Fibroblast of lung (primary cell): ENCODE measurements at places on chromosomes 12 and 14. TPM values are rescaled to one million over a fixed set of nuclear protein-coding genes. Genes with fewer than 3 reads are reported as not detected.

OTOGL gene
- 0.08 and 0.15 TPM in 2 replicates for polyA plus RNA-seq

BICDL1 gene
- polyA plus RNA-seq, result not detected in 2 replicates

BCL11B gene
- polyA plus RNA-seq, result not detected in 2 replicates

DBX2 gene
- polyA plus RNA-seq, result not detected in 2 replicates

CAPS2 gene
- polyA plus RNA-seq, result 2.4 and 3.5 TPM in 2 replicates

TMPRSS12 gene
- polyA plus RNA-seq, result not detected in 2 replicates

SYNDIG1L gene
- not detected in 2 replicates for polyA plus RNA-seq

GLIPR1L1 gene
- not detected in 2 replicates for polyA plus RNA-seq

BCAT1 gene
- 27.8 and 31.9 TPM in 2 replicates for polyA plus RNA-seq

TPI1 gene
- 1,617 and 1,654 TPM in 2 replicates for polyA plus RNA-seq

- peaks cover 6% of the 10 kb centered on the region for H3K4me1 ChIP-seq
- DNase-seq, result peak; percentile 63
- no peak overlapping the region for H3K27ac ChIP-seq
- H3K4me3 ChIP-seq, result no peak overlapping the region
- H3K27me3 ChIP-seq, result no peaks in the 10 kb centered on the region
Observed at GRCh38 chr14:51823706-51824105, 36.7 kb upstream of the GNG2 start.

GRCh38 chr12:94650143-94651056, at the start of gene TMCC3:
TMCC3 (minus strand) TSS chr12:94650557; CDS start chr12:94650430, 127 bp downstream.
- no peak within 1 kb of the TSS for H3K27ac ChIP-seq
- H3K27me3 ChIP-seq, result peaks cover 5% of the 10 kb centered on the region
- H3K4me1 ChIP-seq, result no peaks in the 10 kb centered on the region
- H3K36me3 ChIP-seq, result no peaks in the 10 kb centered on the region
- peak; percentile 45 for DNase-seq

GRCh38 chr14:36517242-36518030, 2.6 kb downstream of the NKX2-1 start:
- H3K4me1 ChIP-seq, result no peaks in the 10 kb centered on the region
- H3K27ac ChIP-seq, result no peak overlapping the region
- no peak for DNase-seq
- no peak overlapping the region for H3K4me3 ChIP-seq
- H3K27me3 ChIP-seq, result peaks cover 81% of the 10 kb centered on the region

DNA sequence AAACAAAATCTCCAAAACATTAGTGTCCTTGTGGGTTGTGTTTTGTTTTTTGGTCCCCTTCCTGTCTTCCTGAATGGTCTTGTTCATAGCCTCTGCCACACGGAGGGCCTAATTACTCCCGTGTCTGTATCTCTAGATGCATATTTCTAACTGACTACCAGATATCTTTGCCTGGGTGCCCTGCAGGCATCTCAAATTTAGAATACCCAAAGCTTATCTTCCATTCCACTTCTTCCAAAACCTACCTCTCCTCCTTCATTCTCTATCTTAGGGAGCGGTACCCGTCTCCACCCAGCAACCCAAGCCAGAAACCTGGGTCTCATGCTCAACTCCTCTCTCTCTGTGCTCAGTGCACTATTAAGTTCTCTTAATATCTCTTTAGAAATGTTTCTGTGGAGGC, 10.9 kb upstream of the METAP2 start:
- DNase-seq, result no peak
- H3K27ac ChIP-seq, result no peak overlapping the region
- no peaks in the 10 kb centered on the region for H3K27me3 ChIP-seq
- no peaks in the 10 kb centered on the region for H3K36me3 ChIP-seq

GRCh38 chr12:6954316-6955107, 3.4 kb downstream of the PTPN6 start:
- no peak for DNase-seq
- no peaks in the 10 kb centered on the region for H3K4me1 ChIP-seq
- H3K4me3 ChIP-seq, result no peak overlapping the region

GRCh38 chr14:33674927-33675326, 275.9 kb downstream of the EGLN3 start:
- H3K4me3 ChIP-seq, result no peak overlapping the region
- no peaks in the 10 kb centered on the region for H3K4me1 ChIP-seq
- no peaks in the 10 kb centered on the region for H3K36me3 ChIP-seq
- H3K27me3 ChIP-seq, result no peaks in the 10 kb centered on the region

DNA sequence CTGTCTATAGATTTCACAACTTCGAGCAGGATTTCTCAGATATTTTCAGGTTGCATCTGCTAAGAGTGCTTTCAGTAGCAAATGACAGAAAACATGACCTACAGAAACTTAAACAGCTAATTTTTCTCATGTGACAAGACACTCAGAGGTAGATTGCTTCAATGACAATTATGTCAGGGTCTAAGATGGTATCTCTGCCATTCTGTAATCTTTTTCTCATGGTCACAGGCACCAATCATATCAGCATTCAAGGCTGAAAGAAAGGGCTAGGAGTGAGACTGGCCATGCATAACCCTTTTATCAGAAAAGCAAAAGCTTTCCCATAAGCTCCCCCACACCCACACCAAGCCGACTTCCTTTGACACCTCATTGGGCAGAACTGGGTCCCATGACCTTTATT, 450.5 kb upstream of the FAR2 start:
- no peak overlapping the region for H3K4me3 ChIP-seq
- no peak for DNase-seq
- H3K27ac ChIP-seq, result no peak overlapping the region
- no peaks in the 10 kb centered on the region for H3K27me3 ChIP-seq
- no peaks in the 10 kb centered on the region for H3K36me3 ChIP-seq
- H3K4me1 ChIP-seq, result no peaks in the 10 kb centered on the region

GRCh38 chr14:85250414-85251189, 279.3 kb upstream of the FLRT2 start:
- no peak overlapping the region for H3K4me3 ChIP-seq
- H3K4me1 ChIP-seq, result no peaks in the 10 kb centered on the region
- no peaks in the 10 kb centered on the region for H3K36me3 ChIP-seq

DNA sequence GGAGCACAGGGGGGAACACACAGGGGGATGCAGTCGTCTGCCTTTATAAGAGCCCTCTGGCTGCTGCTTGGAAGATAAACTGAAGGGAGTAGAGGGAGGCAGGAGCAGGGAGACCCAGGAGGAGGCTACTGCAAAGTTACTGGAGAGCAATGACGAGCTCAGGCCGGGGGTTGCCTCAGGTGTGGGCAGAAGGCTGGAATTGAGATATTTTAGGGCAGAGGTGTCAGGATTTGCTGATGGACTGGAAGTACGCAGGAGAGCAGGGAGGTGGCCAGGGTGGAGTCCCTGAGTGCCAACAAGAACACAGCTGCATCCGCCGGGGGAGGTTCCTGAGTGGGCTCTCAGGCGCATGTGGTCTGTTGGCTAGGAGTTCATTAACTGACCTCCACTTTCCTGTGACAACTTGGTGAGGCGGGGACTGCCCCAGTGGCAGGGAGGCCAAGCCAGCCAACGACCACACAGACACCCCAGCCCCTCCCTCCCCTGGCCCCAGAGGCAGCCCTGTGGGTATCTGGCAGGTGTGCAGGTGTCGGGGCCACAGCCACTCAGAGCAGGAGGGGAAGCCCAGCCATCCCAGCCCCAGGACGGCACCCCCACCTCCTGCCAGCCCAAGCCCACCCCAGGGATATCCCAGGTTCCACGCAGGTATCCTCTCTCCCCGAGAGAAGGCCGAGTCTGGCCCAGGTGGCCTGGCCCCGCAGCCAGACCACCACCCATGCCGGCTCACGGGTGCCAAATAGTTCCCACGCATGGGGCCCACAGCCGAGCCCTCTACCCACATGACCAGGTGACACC, 85.4 kb downstream of the NCOR2 start:
- no peaks in the 10 kb centered on the region for H3K27me3 ChIP-seq
- no peak overlapping the region for H3K4me3 ChIP-seq
- DNase-seq, result no peak
- peaks cover 7% of the 10 kb centered on the region for H3K4me1 ChIP-seq
- no peak overlapping the region for H3K27ac ChIP-seq

- H3K27ac ChIP-seq, result no peak overlapping the region
- H3K27me3 ChIP-seq, result no peaks in the 10 kb centered on the region
- no peak overlapping the region for H3K4me3 ChIP-seq
- peaks cover 12% of the 10 kb centered on the region for H3K4me1 ChIP-seq
- no peaks in the 10 kb centered on the region for H3K36me3 ChIP-seq
Observed at GRCh38 chr12:76943008-76943407, 64.2 kb upstream of the CSRP2 start.

DNA sequence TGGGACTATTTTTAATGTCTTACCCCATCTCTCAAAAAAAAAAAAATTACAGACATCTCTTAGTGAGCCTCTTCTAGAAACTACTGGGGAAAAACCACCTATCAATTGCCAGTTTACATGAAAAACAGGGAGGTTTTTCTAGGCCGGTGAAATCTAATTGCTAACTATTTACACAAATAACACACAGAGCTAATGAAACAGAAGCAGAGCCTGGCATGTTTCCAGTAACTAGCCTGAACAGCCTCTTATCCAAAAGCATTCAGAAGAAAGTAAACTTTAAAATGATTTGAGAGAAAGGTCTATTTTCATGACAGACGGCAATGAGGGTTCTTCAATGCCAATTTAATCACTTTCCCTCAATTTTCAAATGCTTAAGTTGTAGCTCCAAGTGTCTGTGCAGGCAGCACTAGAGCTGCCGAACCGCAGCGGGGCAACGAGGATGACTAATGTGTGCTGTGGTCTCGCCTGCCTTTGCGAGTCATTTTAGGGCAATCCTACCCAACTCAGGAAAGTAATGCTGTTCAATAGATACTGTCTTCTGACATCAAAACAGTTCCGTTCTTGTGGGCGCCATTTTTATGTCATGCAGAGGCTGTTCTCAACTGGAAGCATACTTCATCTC, 84.6 kb downstream of the SETD3 start:
- H3K4me3 ChIP-seq, result no peak overlapping the region
- peaks cover 1% of the 10 kb centered on the region for H3K36me3 ChIP-seq
- no peaks in the 10 kb centered on the region for H3K4me1 ChIP-seq
- no peaks in the 10 kb centered on the region for H3K27me3 ChIP-seq
